ENCODE measurements at places on chromosomes 3 and 15.

GRCh38 chr3:24972491-24972890 is 455.6 kb upstream of the RARB start:
- DNase-seq, result no peak

DNA sequence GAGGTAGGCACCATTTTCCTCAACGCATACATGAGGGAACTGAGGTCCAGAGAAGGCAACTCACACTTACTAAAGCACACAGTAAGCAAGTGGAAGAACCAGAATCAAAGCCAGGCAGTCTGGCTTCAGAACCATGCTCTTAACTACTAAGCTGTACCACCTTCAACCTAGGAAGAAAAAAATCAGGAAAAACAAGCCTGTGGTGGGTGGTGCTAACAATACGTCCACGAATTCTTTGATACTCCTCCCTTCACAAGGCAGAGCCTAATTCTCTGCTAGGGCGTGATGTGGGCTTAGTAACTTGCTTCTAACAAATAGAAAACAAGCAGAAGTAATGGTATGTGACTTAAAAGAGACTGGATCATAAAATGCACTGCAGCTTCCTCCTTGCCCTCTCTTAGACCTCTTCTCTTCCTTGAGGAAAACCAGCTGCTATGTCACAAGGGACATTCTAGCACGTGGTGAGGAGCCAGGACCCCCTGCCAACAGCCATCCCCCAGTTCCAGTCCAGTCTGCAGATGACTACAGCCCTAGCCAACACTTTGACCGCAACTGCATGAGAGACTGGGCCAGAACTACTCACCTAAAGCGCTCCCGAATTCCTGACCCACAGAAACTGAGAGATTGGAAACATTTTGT is 36.9 kb downstream of the HACD2 start:
- DNase-seq, result no peak

DNA sequence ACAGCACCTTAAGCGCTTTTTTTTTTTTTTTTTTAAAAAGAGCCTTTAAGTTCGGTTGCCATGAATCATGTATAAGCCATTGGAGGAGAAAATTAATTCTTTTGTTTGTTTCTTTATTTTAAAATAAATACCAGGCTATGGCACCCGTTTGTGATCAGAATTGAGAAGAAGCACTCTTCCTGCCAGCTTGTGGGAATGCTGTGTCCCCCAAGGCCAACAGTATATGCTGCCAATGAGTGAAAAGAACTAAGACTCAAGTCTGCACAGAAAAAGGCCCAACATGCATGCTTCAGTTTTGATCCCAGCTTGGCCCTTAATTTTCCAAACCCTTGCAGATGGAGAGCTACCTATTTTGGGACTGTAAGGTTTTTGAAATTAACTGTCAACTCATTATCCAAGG is 90.5 kb downstream of the LRRC3B start:
- no peak for DNase-seq

DNA sequence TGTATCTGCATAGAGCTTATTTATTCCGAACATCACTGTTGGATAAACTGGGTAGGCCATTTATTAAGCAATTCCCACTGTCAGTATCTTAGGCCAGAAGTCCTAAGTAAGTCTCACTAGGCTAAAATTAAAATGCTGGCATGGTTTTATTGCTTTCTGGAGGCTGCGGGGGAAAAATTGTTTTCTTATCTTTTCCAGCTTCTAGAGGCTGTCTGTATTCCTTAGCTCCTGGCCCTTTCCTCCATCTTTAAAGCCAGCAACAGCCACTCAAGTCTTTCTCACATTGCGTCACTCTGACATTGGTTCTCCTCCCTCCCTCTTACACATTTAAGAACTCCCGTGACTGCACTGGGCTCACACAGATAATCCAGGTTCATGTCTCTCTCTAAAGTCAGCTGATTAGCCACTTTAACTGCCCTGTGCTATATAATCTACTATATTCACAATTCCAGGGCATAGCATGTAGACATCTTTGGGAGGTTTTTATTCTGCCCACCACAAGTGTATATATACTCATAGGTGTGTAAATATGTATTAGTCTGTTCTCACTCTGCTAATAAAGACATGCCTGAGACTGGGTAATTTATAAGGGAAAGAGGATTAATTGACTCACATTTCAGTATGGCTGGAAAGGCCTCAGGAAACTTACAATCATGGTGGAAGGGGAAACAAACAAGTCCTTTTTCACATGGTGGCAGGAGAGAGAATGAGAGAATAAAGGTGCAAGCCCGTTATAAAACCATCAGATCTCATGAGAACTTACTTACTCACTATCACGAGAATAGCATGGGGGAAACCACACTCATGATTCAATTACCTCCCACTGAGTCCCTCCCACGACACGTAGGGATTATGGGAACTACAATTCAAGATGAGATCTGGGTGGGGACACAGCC is 113.5 kb upstream of the SLC7A14 start:
- no peak for DNase-seq

- DNase-seq, result no peak
Measured at GRCh38 chr15:68706256-68706655, 114.4 kb downstream of the ANP32A start.

DNA sequence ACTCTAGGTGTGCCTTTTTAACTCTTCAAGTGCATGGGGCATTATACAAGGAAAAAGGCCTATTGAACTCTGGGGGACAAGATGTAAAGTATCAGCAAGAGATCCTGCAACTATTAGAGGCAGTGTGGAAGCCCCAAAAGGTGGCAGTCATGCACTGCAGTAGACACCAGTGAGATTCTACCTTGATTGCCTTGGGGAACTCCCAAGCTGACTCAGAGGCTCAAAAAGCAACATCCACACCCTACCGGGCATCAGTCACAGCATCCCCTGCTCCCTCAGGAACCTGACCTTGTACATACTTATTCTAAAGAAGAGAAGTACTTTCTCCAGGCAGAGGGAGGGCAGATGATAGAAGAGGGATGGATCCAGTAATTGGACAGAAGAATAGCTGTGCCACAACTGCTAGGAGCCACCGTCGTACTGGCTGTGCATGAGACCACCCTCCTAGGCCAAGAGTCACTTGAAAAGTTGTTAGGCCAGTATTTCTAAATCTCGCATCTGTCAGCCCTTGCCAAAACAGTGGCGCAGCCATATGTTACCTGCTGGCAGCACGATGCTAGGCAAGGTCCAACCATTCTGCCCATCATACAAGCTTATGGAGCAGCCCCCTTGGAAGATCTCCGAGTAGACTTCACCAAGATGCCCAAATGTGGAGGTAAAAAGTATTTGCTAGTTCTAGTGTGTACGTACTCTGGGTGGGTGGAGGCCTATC is 523.1 kb upstream of the FRG2C start:
- DNase-seq, result no peak

DNA sequence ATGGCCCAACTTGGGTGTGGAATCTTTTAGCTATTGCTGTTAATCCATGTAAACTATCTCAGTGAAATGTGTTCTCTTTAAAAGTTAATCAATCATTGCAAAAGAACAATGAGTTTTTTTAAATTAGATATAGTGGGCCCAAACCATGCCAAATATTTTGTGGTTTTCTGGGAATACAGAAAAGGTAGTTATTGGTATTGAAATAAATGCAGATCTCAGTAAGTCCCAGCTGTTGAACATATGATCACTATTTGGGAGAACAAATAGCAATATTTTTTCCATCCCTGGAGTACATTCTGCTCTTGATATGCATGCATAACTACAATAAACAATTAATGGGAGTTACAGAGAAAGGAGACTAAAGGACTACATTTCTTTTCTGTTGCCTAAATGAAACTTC is 36.0 kb upstream of the LEKR1 start:
- no peak for DNase-seq

DNA sequence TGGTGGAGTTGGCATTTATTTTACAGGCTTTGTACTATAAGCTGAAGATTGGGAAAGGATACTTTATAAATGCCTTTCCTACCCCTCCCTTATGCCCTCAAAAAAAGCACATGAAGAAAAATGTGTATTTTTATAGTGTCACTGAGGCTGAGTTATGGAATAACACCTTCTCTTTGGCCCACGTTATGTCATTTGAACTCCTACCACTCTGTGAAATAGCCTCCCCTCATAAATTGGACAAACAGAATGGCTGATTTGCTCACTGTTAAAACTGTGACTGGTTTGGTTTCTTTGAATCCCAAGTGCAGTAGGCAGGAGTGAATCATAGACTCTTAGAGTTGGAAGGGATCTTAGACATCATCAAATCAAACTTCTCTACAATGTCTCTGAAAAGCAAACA is 95.2 kb upstream of the SKOR1 start:
- DNase-seq, result no peak

DNA sequence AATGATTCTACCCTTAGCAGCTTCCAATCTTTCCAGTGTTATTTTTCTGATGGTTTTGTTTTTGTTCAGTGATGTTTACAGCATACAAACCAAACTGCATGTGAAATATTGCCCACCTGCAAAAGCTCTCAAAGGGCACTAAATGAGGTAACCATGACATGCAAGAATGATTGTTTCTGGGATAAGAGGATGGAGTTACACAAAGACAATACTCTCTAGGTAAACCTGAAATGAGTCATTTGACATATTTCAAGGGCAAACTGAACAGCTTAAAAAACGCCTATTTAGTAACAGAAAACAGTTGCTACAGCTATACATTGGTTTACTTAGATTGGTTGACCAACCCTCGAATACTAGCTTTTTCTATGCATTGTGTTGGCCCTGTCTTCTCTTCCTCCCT is 481.7 kb downstream of the ZPLD1 start:
- no peak for DNase-seq

Measured in GM12892 (cell line).